ENCODE measurements at places on chromosomes 16 and 17. TPM values are rescaled to one million over a fixed set of nuclear protein-coding genes. Genes with fewer than 3 reads are reported as not detected.

- no peaks in the 10 kb centered on the region for H3K27me3 ChIP-seq
- H3K27ac ChIP-seq = no peak overlapping the region
- no peaks in the 10 kb centered on the region for H3K36me3 ChIP-seq
These were observed 11.3 kb downstream of the AXIN2 start for GRCh38 chr17:65550075-65550662.

DNA sequence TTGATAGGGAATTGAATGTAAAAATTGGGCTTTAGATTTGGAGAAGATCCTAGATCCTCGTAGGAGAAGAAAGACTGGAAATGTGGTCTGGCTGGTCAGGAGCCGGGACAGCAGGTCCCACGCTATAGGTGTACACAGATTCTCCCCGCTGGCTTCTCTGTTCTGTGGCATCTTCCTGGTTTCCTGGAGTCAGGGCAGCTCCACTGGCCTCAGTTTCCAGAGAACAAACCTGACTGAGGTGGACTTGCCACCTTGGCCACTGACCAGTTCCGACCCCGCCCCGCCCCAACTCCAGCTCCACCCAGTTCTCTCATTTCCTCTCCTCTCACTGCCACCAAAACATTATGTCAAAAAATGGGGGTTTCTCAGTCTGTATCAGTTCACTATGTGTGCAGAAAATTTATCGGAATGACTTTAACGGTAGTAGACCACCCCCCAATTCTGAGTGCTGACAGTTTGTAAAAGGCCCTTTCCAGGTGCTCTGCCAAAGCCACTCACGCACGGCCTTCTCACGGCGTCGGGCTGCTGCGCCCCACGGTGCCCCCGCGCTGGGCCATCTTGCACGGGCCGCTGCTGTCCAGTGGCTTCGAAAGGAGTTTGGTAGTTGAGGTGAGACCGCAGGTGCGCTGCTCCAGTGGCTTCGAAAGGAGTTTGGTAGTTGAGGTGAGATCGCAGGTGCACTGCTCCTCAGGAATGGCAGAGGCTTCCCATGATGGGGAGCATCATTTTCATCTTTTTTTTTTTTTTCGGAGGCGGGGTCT lies 161.4 kb upstream of the CHMP6 start:
- no peaks in the 10 kb centered on the region for H3K36me3 ChIP-seq
- no peak for DNase-seq
- no peak overlapping the region for H3K27ac ChIP-seq
- no peak overlapping the region for H3K4me3 ChIP-seq
- no peaks in the 10 kb centered on the region for H3K27me3 ChIP-seq

NPIPA8 gene
- 0.81 TPM for total RNA-seq

GRCh38 chr16:64830653-64831052 lies 291.2 kb downstream of the CDH11 start:
- no peaks in the 10 kb centered on the region for H3K4me1 ChIP-seq
- H3K27ac ChIP-seq = no peak overlapping the region
- no peak overlapping the region for H3K4me3 ChIP-seq
- no peaks in the 10 kb centered on the region for H3K27me3 ChIP-seq

DNA sequence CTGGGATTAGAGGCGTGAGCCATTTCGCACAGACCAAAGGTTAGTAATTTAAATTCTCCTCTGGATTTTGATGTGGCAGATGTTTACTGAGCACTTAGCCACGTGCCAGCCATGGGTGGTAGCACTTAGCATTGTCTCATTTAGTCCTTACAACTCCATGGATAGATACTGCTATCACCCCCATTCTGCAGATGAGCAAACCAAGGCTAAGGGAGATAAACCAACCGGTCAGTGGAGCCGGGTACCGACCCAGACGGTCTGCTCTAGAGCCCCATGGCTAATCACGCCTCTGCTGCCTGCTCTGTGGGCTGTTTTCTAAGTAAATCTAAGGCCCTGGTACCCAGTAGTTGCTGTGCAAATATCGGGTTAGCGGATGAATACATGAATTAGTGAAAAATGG lies 12.6 kb upstream of the ADGRG1 start:
- H3K27ac ChIP-seq = no peak overlapping the region
- H3K4me3 ChIP-seq = no peak overlapping the region
- no peak for DNase-seq
- peaks cover 15% of the 10 kb centered on the region for H3K4me1 ChIP-seq
- no peaks in the 10 kb centered on the region for H3K27me3 ChIP-seq

ST6GALNAC1 gene
- not detected for total RNA-seq

GRCh38 chr17:62986549-62986948 lies 20.5 kb downstream of the TANC2 start:
- DNase-seq = no peak
- H3K4me1 ChIP-seq = no peaks in the 10 kb centered on the region
- no peak overlapping the region for H3K27ac ChIP-seq
- no peaks in the 10 kb centered on the region for H3K36me3 ChIP-seq
- no peaks in the 10 kb centered on the region for H3K27me3 ChIP-seq
- no peak overlapping the region for H3K4me3 ChIP-seq

DNA sequence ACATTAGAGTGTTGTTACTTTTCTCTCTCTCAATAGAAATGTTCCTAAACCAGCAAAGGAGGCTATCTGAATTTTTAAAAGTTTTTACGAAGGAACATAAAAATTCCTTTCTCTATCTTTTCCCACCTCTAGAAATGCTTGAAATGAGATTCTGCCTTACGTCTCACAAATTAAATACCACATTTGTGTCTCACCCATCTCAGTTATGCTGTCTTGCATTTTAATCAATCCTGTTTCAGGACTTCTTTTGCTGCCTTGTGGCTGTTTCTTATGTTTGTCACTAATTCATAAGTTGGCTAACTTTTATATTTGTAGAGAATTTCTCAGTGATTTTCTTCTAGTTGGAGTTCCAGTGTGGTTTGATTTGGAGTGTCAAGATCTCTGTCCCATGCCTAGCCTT lies 3.5 kb downstream of the OMG start:
- no peak for DNase-seq
- H3K4me1 ChIP-seq = no peaks in the 10 kb centered on the region
- no peak overlapping the region for H3K27ac ChIP-seq

MEOX1 gene
- not detected for total RNA-seq

G6PC1 gene
- total RNA-seq = 0.10 TPM

GRCh38 chr16:88511906-88512305 lies 58.3 kb upstream of the ZC3H18 start:
- no peak for DNase-seq
- H3K4me1 ChIP-seq = no peaks in the 10 kb centered on the region
- no peaks in the 10 kb centered on the region for H3K27me3 ChIP-seq
- H3K27ac ChIP-seq = no peak overlapping the region
- no peak overlapping the region for H3K4me3 ChIP-seq

GRCh38 chr17:4701116-4701515 lies 2.8 kb downstream of the PELP1 start:
- H3K4me3 ChIP-seq = no peak overlapping the region
- H3K27me3 ChIP-seq = no peaks in the 10 kb centered on the region
- H3K4me1 ChIP-seq = peaks cover 5% of the 10 kb centered on the region
- no peak overlapping the region for H3K27ac ChIP-seq
- peaks cover 9% of the 10 kb centered on the region for H3K36me3 ChIP-seq
- DNase-seq = no peak

TP53TG3C gene
- not detected for total RNA-seq

OR1A1 gene
- not detected for total RNA-seq

DNA sequence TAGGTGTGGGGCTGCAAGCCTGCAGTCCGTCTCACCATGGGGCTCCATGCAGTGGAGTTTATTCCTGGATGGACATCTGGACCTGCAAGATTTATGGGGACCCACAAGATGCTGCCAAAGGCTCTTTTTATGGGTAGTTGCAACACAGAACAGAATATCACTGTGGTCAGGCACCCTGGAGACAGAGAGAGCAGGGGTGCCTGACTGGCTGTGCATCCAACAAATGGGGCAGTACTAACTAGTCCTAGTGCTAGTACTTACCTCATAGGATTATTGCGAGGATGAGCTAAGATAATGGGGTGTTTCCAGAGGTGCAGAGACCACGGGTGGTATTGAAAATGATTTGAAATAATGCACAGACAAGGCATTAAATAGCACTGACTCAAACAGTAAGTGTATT lies 42.4 kb upstream of the MMP2 start:
- no peaks in the 10 kb centered on the region for H3K36me3 ChIP-seq
- no peak overlapping the region for H3K4me3 ChIP-seq
- H3K4me1 ChIP-seq = no peaks in the 10 kb centered on the region
- H3K27me3 ChIP-seq = peaks cover 74% of the 10 kb centered on the region

GRCh38 chr17:56451629-56452028 lies 141.9 kb upstream of the NOG start:
- no peaks in the 10 kb centered on the region for H3K36me3 ChIP-seq
- H3K27me3 ChIP-seq = peaks cover 46% of the 10 kb centered on the region
- no peak overlapping the region for H3K4me3 ChIP-seq
- H3K4me1 ChIP-seq = no peaks in the 10 kb centered on the region
- H3K27ac ChIP-seq = no peak overlapping the region

KRT12 gene
- not detected for total RNA-seq

DNA sequence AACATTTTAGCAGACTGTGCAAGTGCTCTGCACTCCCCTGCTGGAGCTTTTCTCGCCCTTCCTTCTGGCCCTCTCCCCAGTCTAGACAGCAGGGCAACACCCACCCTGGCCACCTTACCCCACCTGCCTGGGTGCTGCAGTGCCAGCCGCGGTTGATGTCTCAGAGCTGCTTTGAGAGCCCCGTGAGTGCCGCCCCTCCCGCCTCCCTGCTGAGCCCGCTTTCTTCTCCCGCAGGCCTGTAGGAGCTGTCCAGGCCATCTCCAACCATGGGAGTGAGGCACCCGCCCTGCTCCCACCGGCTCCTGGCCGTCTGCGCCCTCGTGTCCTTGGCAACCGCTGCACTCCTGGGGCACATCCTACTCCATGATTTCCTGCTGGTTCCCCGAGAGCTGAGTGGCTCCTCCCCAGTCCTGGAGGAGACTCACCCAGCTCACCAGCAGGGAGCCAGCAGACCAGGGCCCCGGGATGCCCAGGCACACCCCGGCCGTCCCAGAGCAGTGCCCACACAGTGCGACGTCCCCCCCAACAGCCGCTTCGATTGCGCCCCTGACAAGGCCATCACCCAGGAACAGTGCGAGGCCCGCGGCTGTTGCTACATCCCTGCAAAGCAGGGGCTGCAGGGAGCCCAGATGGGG lies 3.1 kb downstream of the GAA start:
- H3K36me3 ChIP-seq = peaks cover 9% of the 10 kb centered on the region
- no peak for DNase-seq
- H3K27ac ChIP-seq = no peak overlapping the region
- no peaks in the 10 kb centered on the region for H3K27me3 ChIP-seq
- peaks cover 27% of the 10 kb centered on the region for H3K4me1 ChIP-seq

CD300LB gene
- not detected for total RNA-seq

IRF8 gene
- total RNA-seq = 0.61 TPM

- DNase-seq = no peak
- no peak overlapping the region for H3K27ac ChIP-seq
- H3K36me3 ChIP-seq = no peaks in the 10 kb centered on the region
- no peak overlapping the region for H3K4me3 ChIP-seq
- H3K27me3 ChIP-seq = no peaks in the 10 kb centered on the region
- no peaks in the 10 kb centered on the region for H3K4me1 ChIP-seq
These were observed 7.2 kb downstream of the WWOX start for GRCh38 chr16:78106686-78107085.

GRCh38 chr16:66367968-66368891 lies 1.7 kb downstream of the CDH5 start:
- H3K36me3 ChIP-seq = no peaks in the 10 kb centered on the region
- DNase-seq = no peak
- H3K4me1 ChIP-seq = peaks cover 16% of the 10 kb centered on the region
- 0 out of 2 replicates have a peak, but pooled peaks cover 1% of the 10 kb centered on the region for H3K27me3 ChIP-seq
- no peak overlapping the region for H3K4me3 ChIP-seq
- no peak overlapping the region for H3K27ac ChIP-seq

B3GNT9 gene
- total RNA-seq = 3.8 TPM
